ENCODE measurements at places on chromosomes 7 and 10. TPM values are rescaled to one million over a fixed set of nuclear protein-coding genes. Genes with fewer than 3 reads are reported as not detected.

DNA sequence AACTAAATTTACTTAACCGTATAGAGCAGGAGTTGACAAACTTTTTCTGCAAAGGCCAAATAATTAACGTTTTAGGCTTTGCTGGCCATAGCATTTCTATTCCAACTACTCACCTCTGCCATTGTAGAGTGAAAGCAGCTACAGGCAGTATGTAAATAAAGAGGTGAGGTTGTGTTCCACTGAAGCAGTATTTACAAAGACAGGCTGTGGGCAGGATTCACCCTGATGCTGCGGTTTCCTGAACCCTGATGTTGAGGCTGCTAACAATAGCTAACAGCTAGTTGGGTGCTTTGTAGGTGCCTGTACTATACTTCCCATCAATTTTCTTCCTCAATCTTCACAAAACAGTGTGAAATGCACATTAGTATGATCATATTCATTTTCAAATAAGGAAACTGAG is 47.0 kb upstream of the LAMB1 start:
- DNase-seq: no peak

DNA sequence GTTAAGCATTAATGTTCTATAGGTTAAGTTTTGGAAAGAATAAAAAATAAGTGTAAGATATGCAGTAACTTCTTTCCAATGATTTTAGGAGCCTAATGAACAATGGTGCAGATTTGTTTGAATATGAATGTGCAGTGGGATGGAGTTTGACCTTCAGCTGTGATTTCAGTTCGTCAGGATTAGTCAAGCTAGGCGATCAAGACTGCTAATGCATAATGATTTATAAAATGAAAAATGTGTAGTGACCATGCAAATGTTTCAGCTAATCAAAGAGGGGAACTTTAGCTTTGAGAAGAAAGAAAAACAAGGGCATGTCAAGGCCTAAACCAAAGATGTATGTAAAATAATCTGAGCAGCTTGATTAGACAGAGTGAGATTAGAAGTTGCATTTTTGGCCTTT is 208.5 kb downstream of the FOXP2 start:
- DNase-seq: no peak

DNA sequence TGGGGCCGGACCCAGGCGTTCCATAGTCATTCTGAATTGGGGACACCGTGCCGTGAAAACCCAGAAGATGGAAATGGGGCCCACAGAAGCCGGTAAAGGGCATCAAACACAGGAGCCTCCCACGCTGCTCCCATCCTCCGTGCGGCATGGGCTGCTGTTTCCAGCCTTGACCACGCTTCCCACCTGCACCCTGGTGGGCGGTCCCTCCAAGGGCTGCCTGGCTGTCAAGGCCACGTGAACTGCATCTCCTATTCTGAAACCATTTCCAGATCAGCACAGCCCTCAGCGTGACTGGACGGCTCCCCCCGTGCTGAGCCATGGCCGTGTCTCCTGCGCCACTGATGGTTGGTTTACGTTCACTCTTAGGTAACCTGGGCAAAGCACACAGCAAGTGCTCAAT is 14.1 kb downstream of the CFAP46 start:
- DNase-seq: no peak

The CPA4 gene
- 90.2 TPM for total RNA-seq

The FAM25A gene
- not detected for total RNA-seq

The TNS3 gene
- total RNA-seq: 202 TPM

Data from fibroblast of villous mesenchyme (primary cell).